ENCODE measurements at places on chromosomes 11 and 22.

GRCh38 chr11:133940034-133940433 lies 16.7 kb downstream of the IGSF9B start:
- DNase-seq = no peak

DNA sequence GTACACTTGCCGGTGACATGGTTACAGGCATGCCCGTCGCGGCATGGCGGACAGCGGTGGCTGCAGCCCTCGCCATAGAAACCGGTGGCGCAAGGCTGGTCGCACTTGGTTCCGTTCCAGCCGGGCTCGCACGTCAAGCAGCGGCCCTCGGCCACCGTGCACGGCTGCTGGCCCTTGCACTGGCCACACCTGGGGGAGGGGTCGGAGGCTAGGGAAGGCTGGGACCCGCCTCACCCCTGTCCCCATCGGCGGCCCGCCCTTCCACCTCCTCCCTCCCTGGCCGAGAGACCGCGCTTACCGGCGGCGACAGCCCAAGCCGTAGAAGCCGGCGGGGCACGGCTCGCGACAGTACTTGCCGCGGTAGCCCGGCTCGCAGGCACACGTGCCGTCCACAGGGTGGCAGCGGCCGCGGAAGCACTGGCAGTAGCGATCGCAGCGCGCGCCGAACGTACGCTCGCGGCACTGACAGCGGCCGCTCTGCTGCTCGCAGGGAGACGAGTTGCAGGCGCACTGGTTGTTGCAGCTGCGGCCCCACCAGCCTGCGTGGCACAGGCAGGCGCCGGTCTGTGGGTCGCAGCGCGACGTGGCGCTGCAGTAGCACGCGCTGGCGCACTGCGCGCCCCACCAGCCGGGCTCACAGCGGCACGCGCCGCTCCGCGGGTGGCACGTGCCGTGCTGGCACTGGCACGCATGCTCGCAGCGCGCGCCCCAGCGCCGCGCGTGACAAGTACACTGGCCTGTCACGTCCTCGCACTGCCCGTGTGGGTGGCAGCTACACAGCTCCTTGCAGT lies 6.7 kb downstream of the SCARF2 start:
- no peak for DNase-seq

GRCh38 chr11:118015385-118015841 lies 29.2 kb downstream of the IL10RA start:
- DNase-seq = no peak

DNA sequence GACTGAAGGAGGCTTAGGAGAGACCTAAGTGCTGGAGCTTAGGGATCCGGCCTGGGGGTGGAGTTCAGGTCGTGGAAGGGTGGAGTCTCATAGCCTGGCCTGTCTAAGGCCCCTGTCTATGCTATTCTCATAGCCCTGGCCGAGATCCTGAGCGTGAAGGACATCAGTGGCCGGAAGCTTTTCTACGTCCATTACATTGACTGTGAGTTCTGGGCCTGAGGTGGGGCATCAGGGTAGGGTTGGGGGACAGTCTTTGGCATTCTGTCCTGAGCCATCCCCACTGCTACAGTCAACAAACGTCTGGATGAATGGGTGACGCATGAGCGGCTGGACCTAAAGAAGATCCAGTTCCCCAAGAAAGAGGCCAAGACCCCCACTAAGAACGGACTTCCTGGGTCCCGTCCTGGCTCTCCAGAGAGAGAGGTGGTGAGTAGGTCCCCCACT lies 603 bp downstream of the KAT5 start:
- no peak for DNase-seq

DNA sequence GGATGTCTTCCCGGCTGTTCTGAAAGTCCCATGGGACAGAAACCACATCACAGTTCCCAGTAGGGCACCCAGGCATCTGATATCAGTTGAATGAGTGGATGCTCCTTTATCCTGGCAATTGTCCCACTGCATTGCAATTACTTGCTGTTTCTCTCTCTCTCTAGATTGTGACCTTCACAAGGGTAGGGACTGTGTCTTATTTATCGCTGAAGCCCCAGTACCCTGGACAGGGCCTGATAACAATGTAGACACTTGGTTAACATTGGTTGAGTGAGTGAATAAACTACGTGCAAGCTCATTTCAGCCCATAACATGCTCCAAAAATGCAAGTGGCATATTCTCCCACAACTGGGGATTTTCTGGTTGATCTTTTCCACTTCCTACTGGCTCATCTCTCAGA lies 193.7 kb upstream of the NARS2 start:
- DNase-seq = no peak

DNA sequence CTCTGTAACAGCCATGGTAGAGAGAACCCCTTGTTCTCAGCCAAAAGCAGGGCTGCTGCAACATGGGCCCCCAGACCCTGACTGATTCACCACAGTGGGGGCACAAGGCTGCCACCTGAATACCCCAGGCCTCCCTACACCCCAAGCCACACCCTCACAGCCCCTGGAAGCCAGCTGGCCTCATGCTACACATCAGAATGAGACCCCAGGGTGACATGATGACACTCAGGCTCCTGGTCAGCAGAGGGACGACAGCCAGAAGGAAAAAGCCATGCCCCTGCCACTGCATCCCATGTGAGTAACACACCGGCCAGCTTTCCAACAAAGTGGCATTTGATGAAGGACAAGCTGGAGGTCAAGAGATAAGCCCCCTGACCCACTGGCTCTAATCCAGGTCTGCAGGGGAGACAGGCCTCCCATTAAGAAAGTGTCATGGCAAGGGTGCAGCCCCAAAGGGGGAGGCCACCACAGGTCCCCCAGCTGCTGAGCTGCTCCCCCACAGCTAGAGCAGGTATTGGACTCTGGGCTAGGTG lies 2.6 kb downstream of the CDPF1 start:
- DNase-seq = no peak

GRCh38 chr11:127226380-127226779 lies 225.8 kb upstream of the KIRREL3 start:
- DNase-seq = no peak

DNA sequence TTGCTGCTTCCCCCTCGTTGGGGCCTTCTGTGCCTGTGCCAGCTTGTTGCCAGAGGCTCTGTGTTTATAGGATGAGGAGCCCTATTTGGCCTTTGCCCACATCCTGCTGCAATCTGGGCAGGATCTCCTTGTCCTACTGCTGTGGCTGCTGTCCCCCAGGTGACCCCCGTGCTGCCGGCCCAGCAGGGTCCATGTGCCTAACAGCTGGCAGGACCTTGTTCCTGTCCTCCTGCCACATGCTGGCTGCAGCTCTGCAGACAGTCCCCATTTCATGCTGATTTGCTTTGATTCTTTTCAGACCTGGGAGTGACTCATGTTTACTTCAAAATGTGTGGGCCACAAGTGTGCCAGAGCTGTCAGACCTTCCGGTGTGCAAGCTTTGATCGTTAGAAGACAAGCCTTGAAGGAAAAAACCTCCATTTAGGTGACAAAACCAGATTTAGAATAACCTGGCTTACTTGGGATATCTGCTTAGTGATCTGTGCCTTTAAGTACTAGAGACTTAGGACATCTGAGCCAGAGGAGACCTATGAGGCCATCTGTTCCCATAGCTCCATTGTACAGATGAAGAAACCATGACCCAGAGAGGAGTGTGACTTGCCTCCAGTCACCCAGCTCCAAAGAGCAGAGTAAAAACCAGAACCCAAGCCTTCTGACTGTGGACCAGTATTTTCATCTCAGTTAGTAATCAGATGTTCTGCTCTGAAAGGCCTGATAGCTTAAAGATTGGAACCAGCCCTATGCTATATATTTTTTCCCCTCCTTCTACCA lies 11.1 kb downstream of the NAV2 start:
- DNase-seq = no peak

- DNase-seq = no peak
Measured at GRCh38 chr11:57131080-57131790, 50.5 kb upstream of the LRRC55 start.

All from type B pancreatic cell (in vitro differentiated cells).